ENCODE measurements at places on chromosomes 6 and 20. TPM values are rescaled to one million over a fixed set of nuclear protein-coding genes. Genes with fewer than 3 reads are reported as not detected.
A peak's percentile ranks its signal among the peaks of the same experiment; 100 is the strongest.

DNA sequence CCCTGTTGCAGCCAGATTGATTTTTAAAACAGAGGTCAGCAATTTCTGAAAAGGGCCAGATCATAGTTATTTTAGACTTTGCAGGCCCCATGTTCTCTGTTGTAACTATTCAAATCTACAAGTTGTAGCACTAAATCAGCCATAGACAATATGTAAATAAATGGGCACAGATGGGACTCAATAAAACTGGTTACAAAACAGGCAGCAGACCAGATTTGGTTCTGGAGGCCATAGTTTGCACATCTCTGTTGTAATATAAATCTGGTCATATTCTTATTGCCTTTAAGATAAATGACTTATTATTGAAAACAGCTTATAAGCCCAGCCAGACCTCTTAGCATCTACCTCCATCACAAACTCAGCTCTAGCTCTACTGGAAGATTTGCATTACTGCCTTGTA lies 114.0 kb upstream of the ARG1 start:
- no peak for DNase-seq

DNA sequence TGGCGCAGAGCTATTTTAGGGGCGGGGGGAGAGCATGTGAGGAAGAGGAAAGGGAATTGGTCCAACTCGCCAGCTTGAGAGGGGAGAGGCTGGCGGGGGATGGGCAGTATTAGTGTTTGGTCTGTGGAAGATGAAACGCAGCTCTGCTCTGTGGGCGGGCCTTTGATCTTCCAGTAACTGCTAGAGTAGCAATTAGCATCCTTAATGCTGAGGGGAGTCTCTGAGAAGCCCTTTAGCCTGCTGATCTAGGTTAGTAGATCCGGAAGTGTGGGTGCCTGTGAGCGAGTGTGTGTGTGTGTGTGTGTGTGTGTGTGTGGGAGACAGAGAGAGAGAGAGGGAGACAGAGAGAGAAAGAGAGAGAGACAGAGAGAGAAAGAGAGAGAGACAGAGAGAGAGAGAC lies 117.2 kb upstream of the BACH2 start:
- peak; percentile 86 for DNase-seq

DNA sequence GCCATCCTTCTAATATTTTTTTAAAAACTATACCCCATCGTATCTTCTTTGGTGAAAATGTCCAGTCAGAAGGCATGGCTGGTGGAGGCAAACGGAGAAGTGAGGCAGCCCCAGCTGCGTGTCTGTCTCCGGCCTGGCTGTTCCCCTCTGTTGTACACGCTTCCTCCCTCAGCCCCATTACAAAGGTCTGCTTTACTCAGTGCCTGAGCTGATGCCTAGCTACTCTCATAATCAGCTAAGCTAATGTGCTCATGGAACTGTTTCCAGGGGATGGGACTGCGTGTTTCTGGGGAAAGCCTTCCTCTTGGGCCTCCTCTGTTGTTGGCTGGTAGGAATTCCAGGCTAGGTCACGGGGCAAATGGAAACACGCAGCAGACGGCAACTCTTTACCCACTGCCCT lies 67.3 kb downstream of the PPP1R3G start:
- no peak for DNase-seq

DNA sequence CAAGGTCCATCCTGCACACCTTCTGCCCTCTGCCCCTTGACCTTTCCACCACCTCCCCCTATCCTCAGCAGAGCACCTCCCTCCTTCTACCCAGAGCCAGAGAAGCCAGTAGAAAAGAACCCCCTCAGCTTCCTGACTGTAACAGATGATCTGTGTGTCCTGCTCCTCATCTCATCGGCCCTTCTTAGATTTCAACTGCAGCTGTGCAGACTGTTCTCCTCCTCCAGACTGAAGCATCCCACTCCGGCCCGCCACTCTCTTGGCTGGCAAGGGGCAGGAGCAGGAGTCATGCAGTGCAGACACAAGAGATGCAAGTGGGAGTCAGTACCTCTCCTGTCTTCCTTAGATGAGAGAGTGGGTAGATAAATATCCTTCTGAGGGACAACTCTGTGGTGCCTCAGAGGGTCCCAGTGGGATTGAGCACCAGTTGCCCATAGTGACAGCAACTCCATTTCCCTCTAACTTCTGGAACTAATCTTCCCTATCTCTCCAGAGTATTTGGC lies 163.5 kb upstream of the MLN start:
- no peak for DNase-seq

DNA sequence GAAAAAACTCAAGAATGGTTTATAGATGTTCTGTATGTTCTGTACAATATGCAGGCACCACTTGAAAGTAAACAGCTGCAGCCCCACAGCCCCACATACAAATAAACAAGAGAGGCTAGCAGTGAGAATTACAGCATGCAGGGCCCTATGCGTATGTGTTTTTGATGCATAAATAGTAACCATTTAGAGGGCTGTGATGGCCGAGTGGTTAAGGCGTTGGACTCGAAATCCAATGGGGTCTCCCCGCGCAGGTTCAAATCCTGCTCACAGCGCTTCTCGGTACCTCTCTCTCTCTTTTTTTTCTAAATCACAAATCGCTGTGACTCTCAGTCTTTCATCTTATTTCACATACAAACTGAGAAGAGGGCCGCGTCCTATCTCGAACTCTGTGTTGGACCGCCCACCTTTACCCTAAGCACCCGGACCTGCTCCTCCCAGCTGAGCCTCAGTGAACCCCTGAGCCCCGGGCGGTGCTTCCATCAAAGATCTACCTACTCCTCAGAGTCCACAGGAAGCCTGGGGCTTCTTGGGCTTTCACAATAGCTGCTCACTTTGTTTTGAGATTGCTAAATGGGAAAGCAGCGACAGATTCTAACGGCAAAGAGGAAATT lies 37.7 kb upstream of the PRSS16 start:
- peak; percentile 40 for DNase-seq

DNA sequence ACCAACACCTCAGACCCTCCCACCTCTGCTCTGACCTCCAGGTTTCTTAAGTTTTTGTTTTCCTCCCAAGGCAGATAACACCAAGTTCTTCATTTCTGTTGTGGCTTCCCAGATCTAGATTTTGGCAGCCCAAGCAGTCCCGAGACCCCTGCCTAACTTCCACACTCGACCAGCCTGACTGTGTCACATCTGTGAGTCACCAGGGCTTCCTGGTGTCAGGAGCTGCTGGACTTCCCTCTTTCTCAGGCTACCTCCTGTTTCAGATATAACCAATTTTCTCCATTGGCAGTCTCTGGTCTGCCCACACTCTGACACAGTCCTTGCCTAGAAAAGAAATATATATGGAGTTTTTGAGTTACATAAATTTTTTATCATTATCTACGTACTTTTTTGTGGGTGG lies 46.1 kb upstream of the CCN6 start:
- no peak for DNase-seq

DNA sequence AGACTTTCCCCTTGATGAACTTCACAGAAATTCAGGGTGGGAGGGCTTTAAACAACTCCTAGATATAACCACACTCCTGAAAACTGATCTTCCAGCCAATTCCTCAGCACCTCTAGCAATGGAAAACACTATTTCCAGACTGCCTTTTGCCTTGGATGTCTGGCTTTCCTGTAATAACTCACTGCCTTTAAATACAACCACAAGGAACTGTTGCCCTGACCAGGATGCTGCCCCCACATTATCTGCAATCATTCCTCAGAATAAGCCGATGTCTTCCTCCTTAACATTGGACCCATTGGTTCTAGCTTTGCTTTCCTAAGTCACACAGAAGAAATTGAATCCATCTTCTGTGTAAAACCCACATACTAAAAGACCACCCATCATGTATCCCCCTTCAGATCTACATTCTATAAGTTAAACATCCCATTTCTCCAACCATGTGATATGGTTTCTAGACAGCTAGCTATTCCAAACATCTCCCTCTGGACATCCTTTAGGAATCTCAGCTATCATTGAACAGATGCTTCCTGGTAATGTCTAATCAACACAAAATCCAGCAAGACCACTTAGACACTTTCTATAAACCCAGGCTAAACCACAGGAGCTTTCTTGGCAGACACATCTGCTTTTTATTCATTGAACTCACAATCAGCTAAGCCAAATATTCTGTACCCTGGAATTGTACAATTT lies 95.9 kb upstream of the KCNQ5 start:
- DNase-seq, result no peak

GRCh38 chr20:49620364-49621240 lies 52.7 kb upstream of the PTGIS start:
- no peak for DNase-seq

DNA sequence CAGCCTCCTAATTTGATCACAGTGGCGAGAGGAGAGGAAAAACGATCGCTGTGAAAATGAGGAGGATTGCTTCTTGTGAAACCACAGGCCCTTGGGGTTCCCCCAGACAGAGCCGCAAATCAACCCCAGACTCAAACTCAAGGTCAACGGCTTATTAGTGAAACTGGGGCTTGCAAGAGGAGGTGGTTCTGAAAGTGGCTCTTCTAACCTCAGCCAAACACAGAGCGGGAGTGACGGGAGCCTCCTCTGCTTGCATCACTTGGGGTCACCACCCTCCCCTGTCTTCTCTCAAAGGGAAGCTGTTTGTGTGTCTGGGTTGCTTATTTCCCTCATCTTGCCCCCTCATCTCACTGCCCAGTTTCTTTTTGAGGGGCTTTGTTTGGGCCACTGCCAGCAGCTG lies 28.7 kb downstream of the SAYSD1 start:
- no peak for DNase-seq

GRCh38 chr6:34276881-34277762 lies 28.3 kb upstream of the SMIM29 start:
- DNase-seq, result no peak

Gene MRAP2
- polyA plus RNA-seq, result 6.8 TPM

Gene PNLDC1
- not detected for polyA plus RNA-seq

Gene C6orf141
- polyA plus RNA-seq, result 7.2 TPM

Gene PLN
- 0.10 TPM for polyA plus RNA-seq

All from GM23338 (cell line).